ENCODE measurements at places on chromosomes 5 and 9.

- no peak for DNase-seq
Measured at GRCh38 chr5:158987231-158987630, 112.5 kb downstream of the EBF1 start.

DNA sequence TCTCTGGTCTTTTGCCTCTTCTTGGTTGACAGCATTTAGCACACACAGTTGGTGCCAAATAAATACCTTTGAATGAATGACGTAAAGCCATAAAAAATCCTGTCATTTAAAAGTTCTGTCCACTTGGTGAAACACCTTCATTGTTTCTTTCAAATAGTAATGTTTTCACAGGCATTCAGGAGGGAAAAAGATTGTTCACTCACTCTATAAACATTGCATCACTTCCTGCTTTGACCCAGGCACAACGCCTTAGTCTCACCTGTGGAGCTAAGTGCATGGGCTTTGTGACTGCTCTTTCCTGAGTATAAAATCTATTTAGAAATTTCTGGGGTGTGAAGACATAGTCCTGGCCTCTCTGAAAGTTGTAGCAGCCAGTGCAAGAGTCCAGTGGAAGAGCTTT, 88.9 kb upstream of the CXCL14 start:
- DNase-seq = no peak

GRCh38 chr9:121954477-121955140, 138.5 kb downstream of the TTLL11 start:
- DNase-seq = no peak

DNA sequence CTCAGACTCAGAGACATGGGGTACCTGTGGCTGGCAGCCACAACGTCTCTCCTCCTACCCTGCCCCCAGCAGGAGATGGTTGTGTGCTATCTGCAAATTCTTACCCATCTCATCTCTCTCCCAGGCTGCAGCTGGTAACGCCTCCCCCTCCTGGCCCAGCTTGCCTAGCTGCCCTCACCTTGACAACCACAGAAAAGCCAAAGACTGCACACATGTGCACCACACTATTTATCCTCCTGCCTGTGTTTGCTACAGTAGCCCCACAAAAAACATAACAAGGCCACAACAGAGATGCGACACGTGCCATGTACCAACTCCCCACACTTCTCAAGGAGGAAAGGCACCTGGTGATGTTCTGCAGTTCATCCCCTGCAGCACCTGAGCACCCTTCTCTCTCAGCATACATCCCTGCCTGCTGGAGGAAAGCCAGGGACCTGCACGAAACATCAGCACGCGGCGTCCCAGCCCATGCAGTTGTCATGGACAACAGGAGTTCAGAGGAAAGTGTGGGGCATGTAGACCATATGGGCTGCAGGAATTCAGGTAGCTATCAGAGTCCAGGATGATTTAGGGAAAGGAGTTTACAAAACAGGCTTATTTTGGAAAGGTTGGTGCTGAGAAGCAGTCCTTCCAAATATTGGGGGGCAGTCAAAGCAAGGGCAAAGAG, 168.7 kb downstream of the C5orf15 start:
- no peak for DNase-seq

DNA sequence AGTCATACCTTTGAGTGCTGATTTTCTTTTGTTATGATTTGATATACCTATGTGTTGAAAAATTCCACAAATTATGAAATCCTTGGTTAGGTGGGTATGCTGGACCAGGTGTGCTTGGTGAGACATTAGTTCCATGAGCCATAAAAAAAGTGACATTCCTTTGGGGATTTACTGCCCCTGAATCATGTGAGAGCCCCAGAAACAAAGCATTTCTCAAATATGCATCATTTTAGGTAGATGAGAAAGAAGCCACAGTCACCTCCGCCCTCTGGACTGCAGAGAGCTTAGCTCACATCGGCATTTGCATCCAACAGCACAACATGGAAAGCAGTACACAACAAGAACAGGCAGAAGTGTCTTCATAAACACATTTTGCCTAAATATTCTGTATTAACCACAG, 55.3 kb downstream of the DAP start:
- no peak for DNase-seq

DNA sequence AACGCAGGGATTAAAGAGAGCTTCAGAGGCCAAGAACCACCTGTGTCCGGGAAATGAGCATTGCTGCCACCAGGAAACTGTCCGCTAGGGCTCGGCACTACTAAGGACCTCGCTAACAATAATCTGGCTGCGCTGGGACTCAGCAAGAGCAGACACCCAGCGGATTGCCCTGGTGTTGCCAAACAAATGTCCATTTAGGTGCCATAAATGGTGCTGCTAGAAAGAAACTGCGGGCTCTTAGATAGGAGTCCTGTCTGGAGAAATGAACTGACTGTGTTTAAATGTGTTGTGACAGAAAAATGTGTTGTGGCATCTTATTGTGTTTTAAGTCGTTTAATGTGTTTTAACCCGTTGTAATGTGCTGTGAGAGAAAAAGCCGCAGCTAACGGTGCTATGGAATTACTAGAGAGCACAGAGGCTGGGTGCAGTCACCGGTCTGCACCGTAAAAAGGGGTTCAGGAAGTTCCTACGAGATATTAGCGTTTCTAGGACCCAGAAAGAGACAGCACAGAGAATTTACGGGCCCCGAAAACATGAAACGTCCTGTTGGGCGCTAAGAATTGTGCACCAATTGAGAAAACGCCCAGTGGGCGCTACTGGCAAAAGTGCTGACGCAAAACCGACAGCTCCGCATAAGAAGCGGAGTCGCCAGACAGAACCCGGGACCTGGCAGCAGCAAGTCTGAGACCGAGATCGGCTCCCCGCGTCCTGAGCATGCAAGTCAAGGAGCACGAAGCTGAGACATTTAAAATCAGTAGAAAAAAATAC, 90.6 kb downstream of the ANXA2R start:
- peak; percentile 31 for DNase-seq

- DNase-seq = no peak
Measured at GRCh38 chr5:57432876-57433275, 49.7 kb downstream of the ACTBL2 start.

DNA sequence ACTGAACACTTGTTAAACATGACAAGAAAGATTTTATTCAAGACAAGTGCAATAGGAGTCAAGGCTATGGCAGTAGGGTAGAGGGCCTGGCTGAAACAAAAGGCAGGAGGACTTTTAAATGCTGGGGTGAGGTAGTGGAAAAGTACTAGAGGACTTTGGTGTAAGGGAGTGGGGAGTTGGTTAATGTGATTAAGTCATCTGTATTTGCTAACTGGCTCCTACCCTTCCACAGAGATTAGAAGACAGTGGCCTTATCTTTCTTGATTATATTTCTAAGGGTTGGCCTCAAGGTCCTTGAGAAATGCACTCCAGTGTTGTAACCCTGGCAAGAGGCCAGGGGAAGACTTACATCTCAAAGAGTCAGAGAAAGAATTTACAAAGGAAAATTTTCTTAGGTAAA, 160.2 kb upstream of the FTMT start:
- no peak for DNase-seq

GRCh38 chr5:81925981-81926380, 45.8 kb upstream of the ATG10 start:
- no peak for DNase-seq

GRCh38 chr9:127187231-127187956, 65.0 kb upstream of the ANGPTL2 start:
- DNase-seq = no peak

- no peak for DNase-seq
Measured at GRCh38 chr9:90169490-90169889, 473.1 kb downstream of the DIRAS2 start.

GRCh38 chr9:78775696-78776295, 478.9 kb downstream of the PSAT1 start:
- no peak for DNase-seq

- DNase-seq = no peak
Measured at GRCh38 chr9:97660340-97660739, 26.7 kb downstream of the NCBP1 start.

- DNase-seq = no peak
Measured at GRCh38 chr5:118068886-118069285, 919.5 kb downstream of the DTWD2 start.

GRCh38 chr9:90544488-90544887, 98.1 kb downstream of the DIRAS2 start:
- DNase-seq = no peak

GRCh38 chr5:132259069-132259851, 1.8 kb downstream of the PDLIM4 start:
- DNase-seq = no peak

DNA sequence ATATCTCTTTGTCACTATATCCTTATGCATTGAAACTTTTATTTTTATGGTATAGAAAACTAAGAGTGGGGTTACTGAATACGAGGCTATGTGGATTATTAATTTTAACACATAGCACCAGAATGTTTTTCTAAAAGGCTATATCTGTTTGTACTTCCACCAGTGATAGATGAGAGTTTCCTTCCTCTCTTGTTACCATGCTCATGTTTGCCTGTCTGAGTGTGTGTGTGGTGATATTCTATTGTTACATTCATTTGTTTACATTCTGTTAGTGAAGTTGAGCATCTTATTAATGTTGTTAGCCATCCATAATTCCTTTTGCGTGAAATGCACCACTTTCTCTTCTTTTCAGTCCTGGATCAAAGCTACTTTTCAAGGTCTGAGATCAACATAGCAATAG, 54.1 kb upstream of the ALDH1A1 start:
- DNase-seq = no peak

DNA sequence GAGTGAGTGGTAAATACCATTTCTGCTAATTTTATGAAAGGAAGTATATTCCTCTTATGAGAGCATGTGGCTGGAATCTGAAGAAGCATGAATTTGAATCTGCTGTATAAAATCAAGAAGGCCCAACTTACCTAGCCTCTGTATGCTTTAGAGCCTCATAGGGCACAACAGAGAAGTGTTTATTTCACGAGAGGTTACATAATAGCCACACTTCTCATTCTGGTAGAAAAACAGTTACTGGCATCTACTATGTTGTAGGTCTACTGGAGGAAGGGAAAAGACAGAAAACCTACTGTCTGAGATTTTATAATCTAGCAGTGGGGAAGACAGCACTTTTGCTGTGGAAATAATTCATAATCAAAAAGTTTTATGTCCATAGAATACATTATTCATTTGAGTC, 172.6 kb upstream of the ZNF608 start:
- DNase-seq = no peak

DNA sequence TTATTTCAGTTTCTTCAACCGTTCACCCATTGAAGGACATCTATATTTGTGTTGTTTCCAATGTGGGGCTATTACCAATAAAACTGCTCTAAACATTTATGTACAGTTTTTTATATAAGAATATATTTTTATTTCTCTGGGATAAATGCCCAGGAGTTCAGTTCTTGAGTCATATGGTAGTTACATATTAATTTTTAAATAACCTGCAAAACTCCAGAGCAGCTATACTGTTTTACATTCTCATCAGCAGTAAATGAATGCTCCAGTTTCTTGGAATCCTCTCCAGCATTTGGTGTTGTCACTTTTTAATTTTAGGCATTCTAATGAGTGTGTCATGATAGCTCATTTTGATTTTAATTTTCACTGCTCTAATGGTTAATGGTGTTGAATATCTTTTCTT, 36.2 kb downstream of the CDK7 start:
- DNase-seq = no peak

DNA sequence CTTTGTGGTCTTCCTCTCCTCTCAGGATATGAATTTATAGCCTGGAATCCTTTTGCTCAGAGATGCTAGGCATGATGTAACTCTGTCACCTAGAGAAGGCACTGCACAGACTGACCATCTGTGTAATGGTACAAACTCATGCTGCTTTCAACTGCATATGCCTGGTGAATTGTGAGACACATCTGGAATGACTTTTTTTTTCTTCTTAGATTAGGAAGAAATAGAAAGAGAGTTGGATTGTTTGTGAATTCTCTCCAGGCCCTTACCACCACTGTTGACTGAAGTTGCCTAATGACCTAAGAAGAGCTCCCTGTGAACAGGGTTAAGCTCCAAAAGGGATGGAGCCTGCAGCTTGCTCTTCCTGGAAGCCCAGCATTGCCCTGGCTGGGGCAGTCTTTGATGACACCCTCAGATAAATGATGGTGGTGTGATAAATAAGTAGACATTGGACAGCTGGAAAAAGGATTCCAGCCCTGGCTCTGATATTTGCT, 47.8 kb upstream of the TRIM32 start:
- DNase-seq = no peak

- DNase-seq = no peak
Measured at GRCh38 chr9:128438343-128439109, 17.3 kb upstream of the ODF2 start.

DNA sequence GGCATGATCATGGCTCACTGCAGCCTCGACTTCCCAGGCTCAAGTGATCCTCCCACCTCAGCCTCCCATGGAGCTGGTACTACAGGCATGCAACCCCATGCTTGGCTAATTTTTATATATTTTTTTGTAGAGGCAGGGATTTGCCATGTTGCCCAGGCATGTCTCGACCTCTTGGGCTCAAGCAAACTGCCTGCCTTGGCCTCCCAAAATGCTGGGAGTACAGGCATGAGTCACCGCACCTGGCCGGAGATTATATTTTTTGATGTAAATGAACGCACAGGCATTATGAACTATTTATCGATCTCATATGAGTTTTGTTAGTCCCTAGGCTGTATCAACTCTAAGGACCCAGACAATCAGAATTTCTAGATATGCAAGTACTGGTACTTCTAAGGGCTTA, 25.5 kb upstream of the CEP120 start:
- no peak for DNase-seq

DNA sequence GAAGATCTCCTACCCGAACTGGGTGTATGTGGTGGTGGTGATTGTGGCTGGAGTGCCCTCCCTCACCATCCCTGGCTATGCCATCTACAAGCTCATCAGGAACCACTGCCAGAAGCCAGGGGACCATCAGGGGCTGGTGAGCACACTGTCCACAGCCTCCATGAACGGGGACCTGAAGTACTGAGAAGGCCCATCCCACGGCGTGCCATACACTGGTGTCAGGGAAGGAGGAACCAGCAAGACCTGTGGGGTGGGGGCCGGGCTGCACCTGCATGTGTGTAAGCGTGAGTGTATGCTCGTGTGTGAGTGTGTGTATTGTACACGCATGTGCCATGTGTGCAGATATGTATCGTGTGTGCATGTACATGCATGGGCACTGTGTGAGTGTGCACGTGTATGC, 3.5 kb upstream of the SLC6A18 start:
- no peak for DNase-seq

GRCh38 chr9:84772511-84772910, 103.0 kb downstream of the NTRK2 start:
- no peak for DNase-seq

GRCh38 chr9:110048403-110048975, 159.5 kb downstream of the C9orf152 start:
- DNase-seq = peak; percentile 18

DNA sequence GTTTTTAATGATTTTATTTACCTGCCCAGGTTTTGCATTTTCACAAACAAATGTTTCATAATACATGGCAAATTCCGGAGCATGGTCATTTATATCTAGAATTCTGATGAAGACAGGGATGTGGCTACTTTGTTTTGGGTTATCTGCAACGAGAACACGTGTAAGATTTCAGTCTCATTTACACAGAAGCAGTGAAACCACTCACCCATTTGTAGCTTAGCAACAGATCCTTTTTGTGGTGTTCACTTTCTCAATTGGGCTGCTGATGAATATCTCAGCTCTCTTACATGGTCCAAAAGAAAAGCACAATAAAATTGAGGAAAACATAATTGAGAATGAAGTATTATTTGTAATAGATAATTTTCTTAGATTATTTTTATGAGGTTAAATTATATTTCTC, 148.6 kb downstream of the CDH9 start:
- no peak for DNase-seq

GRCh38 chr9:88477300-88477751, 57.7 kb upstream of the NXNL2 start:
- DNase-seq = no peak

GRCh38 chr5:40507095-40507494, 172.6 kb upstream of the PTGER4 start:
- no peak for DNase-seq
